ENCODE measurements at places on chromosomes 5 and 9. TPM values are rescaled to one million over a fixed set of nuclear protein-coding genes. Genes with fewer than 3 reads are reported as not detected.

The SH3RF2 gene
- polyA plus RNA-seq: 0.93 TPM

The SH3GL2 gene
- polyA plus RNA-seq: 11.1 TPM

The MSX2 gene
- polyA plus RNA-seq: 0.72 TPM

The ARL14EPL gene
- polyA plus RNA-seq: not detected

The LCN15 gene
- 0.07 TPM for polyA plus RNA-seq

The STKLD1 gene
- 3.8 TPM for polyA plus RNA-seq

The SLC6A7 gene
- polyA plus RNA-seq: 0.05 TPM

The MARVELD2 gene
- polyA plus RNA-seq: 21.8 TPM

The FOXD1 gene
- polyA plus RNA-seq: not detected

The SLC45A2 gene
- polyA plus RNA-seq: not detected

The FBXL7 gene
- 26.8 TPM for polyA plus RNA-seq

The GPR150 gene
- polyA plus RNA-seq: not detected

The PKD2L2 gene
- polyA plus RNA-seq: 0.38 TPM

The GNE gene
- 21.5 TPM for polyA plus RNA-seq

The FAXDC2 gene
- 53.8 TPM for polyA plus RNA-seq

The POLE3 gene
- 70.3 TPM for polyA plus RNA-seq

The GGTA1 gene
- polyA plus RNA-seq: 9.2 TPM

The C5orf63 gene
- polyA plus RNA-seq: 10.4 TPM

All from right lung (tissue), 10 donors.